ENCODE measurements at places on chromosomes 5 and 9.

DNA sequence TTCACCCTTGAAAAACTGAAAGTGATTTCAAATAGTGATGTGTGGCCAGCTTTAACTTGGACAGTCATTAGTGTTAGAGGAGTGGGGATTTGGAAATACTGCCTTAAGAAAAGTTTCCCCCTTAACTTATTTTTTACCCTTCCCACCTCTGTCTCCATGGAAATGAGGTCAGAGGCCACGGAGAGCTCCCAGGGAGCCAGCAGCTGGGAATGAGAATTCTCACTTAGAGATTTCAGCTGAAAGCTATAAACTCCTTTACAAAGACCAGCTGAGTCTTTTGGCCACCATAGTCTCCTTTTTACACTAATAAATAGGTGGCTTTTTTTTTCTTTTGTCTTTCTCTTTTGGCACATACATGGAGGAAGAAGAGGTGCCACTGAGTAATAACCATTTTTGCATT lies 45.7 kb upstream of the PIK3R1 start:
- DNase-seq: no peak

- no peak for DNase-seq
Observed at GRCh38 chr9:5846501-5846921, 13.6 kb upstream of the ERMP1 start.

- DNase-seq: no peak
Observed at GRCh38 chr5:74521401-74521800, 119.1 kb downstream of the ENC1 start.

DNA sequence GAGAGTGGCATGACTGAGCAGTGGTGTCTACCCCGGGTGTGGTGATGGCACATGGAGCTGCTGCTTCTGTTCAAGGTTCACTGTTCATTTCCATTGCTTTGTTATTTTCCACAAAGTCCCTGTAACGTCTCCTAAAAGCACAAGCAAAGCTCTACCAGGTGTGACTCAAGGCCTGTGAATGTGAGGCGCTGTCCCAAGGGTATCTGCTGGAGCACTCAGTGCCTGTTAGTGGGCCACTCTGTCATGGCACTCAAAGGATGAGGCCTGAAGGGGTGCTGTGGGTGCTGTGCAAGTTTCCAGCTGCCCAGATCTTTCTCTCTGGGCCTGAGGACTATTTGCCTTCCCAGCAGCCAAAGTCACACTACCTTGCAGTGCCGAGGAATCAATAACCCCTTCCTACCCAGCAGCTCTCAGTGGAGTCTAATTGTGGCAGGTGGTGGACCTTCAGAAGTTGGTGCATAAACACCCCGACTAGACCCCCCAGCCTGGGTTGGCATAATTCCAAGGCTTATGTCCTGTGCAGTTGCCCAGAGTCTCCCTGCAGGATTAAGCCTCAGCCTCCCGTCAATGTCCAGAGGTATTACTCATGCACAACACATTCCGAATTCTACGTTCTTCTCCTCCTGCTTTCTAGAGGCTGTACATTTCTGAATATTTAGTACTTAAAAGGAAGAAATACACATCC lies 17.4 kb upstream of the PTCH1 start:
- no peak for DNase-seq

GRCh38 chr9:113558632-113559502 lies 95.3 kb downstream of the RGS3 start:
- DNase-seq: peak; percentile 38

DNA sequence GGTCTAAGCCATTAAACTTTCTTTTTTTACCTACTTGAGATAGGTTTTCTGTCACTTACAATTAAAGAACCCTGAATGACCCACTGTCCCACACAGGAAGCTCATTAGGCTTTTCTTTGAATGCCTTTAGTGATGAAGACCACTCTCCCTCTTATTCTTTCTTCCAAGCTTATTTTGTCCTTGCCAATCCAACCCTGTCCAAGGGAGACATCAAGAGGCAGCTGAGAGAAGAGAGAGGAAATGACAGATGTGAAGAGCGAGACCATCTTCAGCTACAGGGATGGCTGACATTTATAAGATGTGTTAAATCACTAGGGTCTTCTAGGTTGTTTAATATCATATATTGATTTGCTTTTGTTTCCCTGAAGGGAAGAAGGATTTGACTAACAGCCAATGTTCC lies 133.5 kb downstream of the FAM114A2 start:
- no peak for DNase-seq

DNA sequence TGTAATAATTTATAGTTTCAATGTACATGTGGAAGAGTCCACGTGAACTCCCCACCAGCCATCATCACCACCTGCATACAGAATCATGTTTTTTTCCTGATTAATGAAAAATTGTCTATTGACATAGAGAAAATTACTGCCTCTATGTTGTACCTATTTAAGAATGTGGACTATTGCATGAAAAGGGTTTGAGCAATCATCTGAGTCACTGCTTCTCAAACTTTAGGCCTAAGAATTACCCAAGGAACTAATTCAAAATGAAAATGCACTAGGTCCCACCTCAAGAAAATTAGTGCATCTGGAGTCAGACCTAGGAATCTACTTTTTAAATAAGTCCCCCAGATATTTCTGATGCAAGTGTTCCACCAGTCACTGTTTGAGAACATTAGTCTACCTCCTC lies 709.3 kb downstream of the MAT2B start:
- DNase-seq: no peak

DNA sequence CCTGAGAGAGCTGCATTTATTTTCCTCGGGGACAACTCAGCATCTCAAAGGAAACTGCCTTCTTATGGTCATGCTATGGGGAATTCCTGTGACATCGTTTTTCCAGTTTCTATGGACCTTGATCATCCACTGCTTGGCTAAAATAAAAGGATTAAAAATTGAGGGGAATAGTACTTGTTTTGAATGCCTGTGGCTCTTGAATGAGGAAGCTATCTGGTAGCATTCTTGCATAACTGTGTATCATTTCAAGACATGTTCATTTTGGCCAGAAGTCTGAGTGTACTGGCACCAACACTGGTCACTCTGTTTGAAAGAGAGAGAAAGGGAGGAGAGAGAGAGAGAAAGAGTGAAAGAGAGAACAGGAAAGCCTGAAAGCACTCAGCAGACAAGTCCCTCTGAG lies 116.7 kb downstream of the DOCK2 start:
- DNase-seq: no peak

DNA sequence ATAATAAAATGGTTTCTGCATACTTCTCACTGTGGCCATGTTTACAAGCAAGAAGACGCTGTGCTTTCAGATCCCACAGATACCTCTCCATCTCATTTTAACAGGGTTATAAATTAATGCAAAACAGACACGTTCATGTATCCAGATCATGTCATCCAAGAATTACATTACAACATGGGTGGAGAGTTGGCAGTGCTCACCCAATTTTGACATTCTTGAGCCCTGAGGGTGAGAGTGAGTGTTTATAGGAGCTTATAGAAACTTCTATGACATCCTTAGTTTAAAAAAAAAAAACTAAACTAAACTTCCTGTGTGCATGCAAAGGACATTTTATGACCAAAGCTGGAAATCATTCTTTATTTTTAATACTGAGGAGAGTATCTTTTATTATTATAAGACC lies 9.1 kb downstream of the PRKACG start:
- DNase-seq: no peak

GRCh38 chr9:27053369-27054022 lies 48.0 kb upstream of the LRRC19 start:
- DNase-seq: no peak
